ENCODE measurements at places on chromosomes 1 and 21. TPM values are rescaled to one million over a fixed set of nuclear protein-coding genes. Genes with fewer than 3 reads are reported as not detected.

Gene BATF3
- 3.7 TPM for total RNA-seq

Gene SPOCD1
- total RNA-seq = not detected

Gene IARS2
- 54.6 TPM for total RNA-seq

Gene PAX7
- total RNA-seq = not detected

Gene LRRC52
- not detected for total RNA-seq

Gene KRTAP21-2
- total RNA-seq = not detected

Gene TTC24
- 1.9 TPM for total RNA-seq

Gene OR2M2
- not detected for total RNA-seq

Gene ODR4
- 13.7 TPM for total RNA-seq

Gene SELE
- total RNA-seq = not detected

Gene LRRC39
- 0.68 TPM for total RNA-seq

Gene SPATA1
- 3.5 TPM for total RNA-seq

Gene UQCRHL
- total RNA-seq = 1.1 TPM

Gene GJB4
- total RNA-seq = not detected

Gene PTPN7
- total RNA-seq = 167 TPM

Gene CRYAA
- not detected for total RNA-seq

Gene S100A14
- not detected for total RNA-seq

Gene SAMD13
- total RNA-seq = 0.40 TPM

Gene IKBKE
- 95.2 TPM for total RNA-seq

Gene SLC5A9
- not detected for total RNA-seq

Gene OR2T8
- total RNA-seq = not detected

Gene SMPDL3B
- total RNA-seq = 1.0 TPM

Gene KLHDC7A
- total RNA-seq = not detected

Gene MPL
- total RNA-seq = not detected

Gene FLG2
- not detected for total RNA-seq

Gene OR13G1
- total RNA-seq = not detected

Gene MX2
- total RNA-seq = 54.4 TPM

Gene PLPPR5
- total RNA-seq = not detected

Gene AMIGO1
- total RNA-seq = 7.0 TPM

Gene SSX2IP
- total RNA-seq = 13.9 TPM

Gene SNX7
- total RNA-seq = not detected

Gene HSD11B1
- total RNA-seq = 1.6 TPM

Gene NHLH1
- 0.18 TPM for total RNA-seq

Gene SPRR4
- total RNA-seq = not detected

Gene DNAJC16
- total RNA-seq = 18.8 TPM

Gene LRRIQ3
- 0.60 TPM for total RNA-seq

Gene KRTAP19-1
- total RNA-seq = not detected

Gene ALX3
- not detected for total RNA-seq
